Osteoblast (primary cell): ENCODE measurements at places on chromosomes 3 and 15. TPM values are rescaled to one million over a fixed set of nuclear protein-coding genes. Genes with fewer than 3 reads are reported as not detected.

Gene MIX23
- 17.0 and 17.1 TPM in 2 replicates for total RNA-seq

Gene NUP210
- total RNA-seq = under 0.01 TPM in 2 replicates

Gene PRSS50
- total RNA-seq = not detected in 2 replicates

Gene LMAN1L
- under 0.01 TPM in 1 of 2 replicates, not detected in the other for total RNA-seq

Gene NAA80
- 6.5 and 8.0 TPM in 2 replicates for total RNA-seq

Gene SIDT1
- total RNA-seq = under 0.01 TPM in 2 replicates

Gene UACA
- 158 and 161 TPM in 2 replicates for total RNA-seq

Gene CDCP1
- 4.4 and 7.6 TPM in 2 replicates for total RNA-seq

Gene BCHE
- total RNA-seq = not detected in 2 replicates

Gene AMIGO3
- 0.29 and 1.8 TPM in 2 replicates for total RNA-seq

Gene ROPN1B
- total RNA-seq = not detected in 2 replicates

Gene STRIT1
- total RNA-seq = not detected in 2 replicates

Gene MORC1
- total RNA-seq = not detected in 2 replicates

Gene PLSCR2
- total RNA-seq = not detected in 2 replicates

Gene GCSAM
- under 0.01 and 0.36 TPM in 2 replicates for total RNA-seq

Gene CCR1
- total RNA-seq = 0.59 and 1.1 TPM in 2 replicates

Gene ITIH1
- total RNA-seq = not detected in 2 replicates

Gene PRR20G
- not detected in 2 replicates for total RNA-seq

Gene CCR9
- total RNA-seq = not detected in 2 replicates

Gene PLD1
- total RNA-seq = 18.1 and 29.5 TPM in 2 replicates

Gene GUCA1C
- total RNA-seq = not detected in 2 replicates

Gene PCOLCE2
- total RNA-seq = 19.7 and 21.4 TPM in 2 replicates

Gene C3orf49
- not detected in 2 replicates for total RNA-seq

Gene PLA2G4E
- not detected in 2 replicates for total RNA-seq
